Mesendoderm (in vitro differentiated cells): ENCODE measurements at places on chromosomes 16 and 17.

- no peak overlapping the region for H3K4me3 ChIP-seq
- no peaks in the 10 kb centered on the region for H3K4me1 ChIP-seq
- H3K27me3 ChIP-seq, result no peaks in the 10 kb centered on the region
- no peak overlapping the region for H3K27ac ChIP-seq
- no peaks in the 10 kb centered on the region for H3K36me3 ChIP-seq
These were observed 15.0 kb upstream of the SCIMP start for GRCh38 chr17:5249615-5250014.

GRCh38 chr17:33977729-33978514, 277.2 kb upstream of the CCL2 start:
- H3K27me3 ChIP-seq, result no peaks in the 10 kb centered on the region
- no peak for DNase-seq
- H3K36me3 ChIP-seq, result no peaks in the 10 kb centered on the region
- H3K4me1 ChIP-seq, result peaks cover under 1% of the 10 kb centered on the region
- H3K4me3 ChIP-seq, result no peak overlapping the region
- no peak overlapping the region for H3K27ac ChIP-seq

GRCh38 chr17:29807520-29808361, 122.3 kb downstream of the SSH2 start:
- no peaks in the 10 kb centered on the region for H3K27me3 ChIP-seq
- H3K4me3 ChIP-seq, result no peak overlapping the region
- H3K4me1 ChIP-seq, result no peaks in the 10 kb centered on the region
- H3K27ac ChIP-seq, result no peak overlapping the region
- DNase-seq, result peak; percentile 61

DNA sequence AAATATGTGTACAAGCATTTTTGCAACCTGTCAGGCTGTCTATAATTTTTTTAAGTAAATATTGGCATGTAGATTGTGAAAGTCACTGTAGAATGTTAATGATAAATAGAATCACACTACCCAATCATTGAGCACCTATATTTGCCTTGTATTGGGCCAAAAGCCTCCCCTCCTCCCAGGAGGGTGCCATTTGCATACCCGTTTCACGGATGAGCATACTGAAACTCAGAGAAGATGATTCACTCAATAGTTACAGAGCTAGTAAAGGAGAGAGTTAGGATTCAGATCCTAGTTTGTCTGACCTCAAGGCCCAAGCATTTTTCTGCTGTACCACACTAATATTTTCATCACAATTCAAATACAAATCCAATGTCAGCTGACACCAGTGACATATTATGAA, 299.7 kb upstream of the CDH11 start:
- no peaks in the 10 kb centered on the region for H3K27me3 ChIP-seq
- DNase-seq, result no peak
- no peak overlapping the region for H3K4me3 ChIP-seq

DNA sequence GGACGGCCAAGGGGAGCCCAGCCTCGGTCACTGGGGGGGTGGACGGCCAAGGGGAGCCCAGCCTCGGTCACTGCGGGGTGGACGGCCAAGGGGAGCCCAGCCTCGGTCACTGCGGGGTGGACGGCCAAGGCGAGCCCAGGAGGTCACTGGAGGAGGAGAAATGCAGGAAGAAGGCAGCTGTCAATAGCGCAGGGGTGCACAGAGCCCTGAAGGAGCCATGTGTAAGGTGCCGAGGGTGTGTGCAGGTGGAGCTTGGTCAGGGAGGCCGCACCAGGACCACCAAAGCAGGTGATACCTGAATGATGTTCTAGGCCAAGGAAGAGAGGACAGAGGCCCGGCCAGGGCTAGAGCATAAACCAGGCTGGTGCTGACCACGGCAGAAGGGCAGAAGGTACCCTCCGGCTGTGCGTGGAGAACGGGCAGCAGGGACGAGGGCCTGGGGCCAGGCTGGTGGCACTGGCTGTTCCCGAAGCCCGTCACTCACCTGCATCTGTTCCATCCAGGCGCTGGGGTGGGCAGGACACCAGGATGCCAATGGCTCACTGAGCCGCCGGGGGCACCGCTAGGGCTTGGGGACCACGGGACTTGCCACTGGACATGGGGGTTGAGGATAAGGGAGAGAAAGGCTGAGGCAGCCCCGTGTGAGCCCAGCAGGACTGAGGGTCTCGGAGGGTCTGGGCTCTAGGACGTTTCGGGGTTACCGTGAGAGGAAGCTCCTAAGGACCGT, 5.9 kb upstream of the CCDC57 start:
- no peak overlapping the region for H3K27ac ChIP-seq
- no peak for DNase-seq
- no peaks in the 10 kb centered on the region for H3K36me3 ChIP-seq
- no peaks in the 10 kb centered on the region for H3K4me1 ChIP-seq
- no peaks in the 10 kb centered on the region for H3K27me3 ChIP-seq

DNA sequence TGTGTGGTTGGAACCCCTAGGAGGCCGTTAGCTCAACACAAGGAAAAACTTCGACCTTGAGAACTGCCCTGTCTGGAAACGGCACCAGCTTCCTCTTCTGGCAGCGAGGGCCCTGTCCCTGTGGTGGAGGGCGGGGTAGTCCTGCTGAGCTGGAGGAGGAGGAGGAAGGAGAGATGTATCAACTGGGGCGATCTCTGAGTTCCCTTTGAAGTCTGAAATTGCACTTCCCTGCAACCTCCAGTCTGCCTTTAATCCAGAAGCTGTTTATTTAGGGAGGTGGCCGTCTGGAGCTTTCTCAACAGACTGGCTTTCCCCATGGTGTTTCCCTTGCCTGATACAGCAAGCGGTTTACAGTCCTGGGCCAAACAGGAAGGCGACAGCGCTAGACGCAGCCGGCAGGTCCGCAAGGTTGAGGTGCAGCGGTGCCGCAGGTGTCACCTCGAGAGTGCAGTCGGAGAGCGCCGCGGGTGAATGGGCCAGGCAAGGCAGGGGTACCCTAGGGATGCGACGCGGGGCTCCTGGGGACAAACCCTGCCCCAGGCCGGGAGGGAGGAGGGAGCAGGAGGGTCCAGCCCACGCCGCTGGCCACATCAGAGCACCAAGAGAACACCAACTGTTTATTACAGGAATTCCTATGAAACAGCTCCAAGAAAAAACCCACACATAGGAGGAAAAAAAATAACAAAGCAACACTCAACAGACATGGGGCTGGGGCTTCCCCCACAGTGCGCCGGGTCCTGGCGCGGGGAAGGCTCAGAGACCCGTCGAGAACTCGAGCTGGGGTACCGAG, 11.4 kb upstream of the MRPS23 start:
- H3K36me3 ChIP-seq, result no peaks in the 10 kb centered on the region
- no peaks in the 10 kb centered on the region for H3K27me3 ChIP-seq
- H3K4me3 ChIP-seq, result peak overlapping the region; percentile 6
- peak; percentile 85 for DNase-seq

GRCh38 chr17:12667299-12667958, 1.7 kb downstream of the MYOCD start:
- H3K4me3 ChIP-seq, result no peak overlapping the region
- no peaks in the 10 kb centered on the region for H3K4me1 ChIP-seq
- H3K27me3 ChIP-seq, result no peaks in the 10 kb centered on the region
- H3K36me3 ChIP-seq, result no peaks in the 10 kb centered on the region
- peak; percentile 96 for DNase-seq
- H3K27ac ChIP-seq, result no peak overlapping the region

GRCh38 chr17:34562387-34562786, 17.0 kb upstream of the TMEM132E start:
- DNase-seq, result peak; percentile 55
- H3K27me3 ChIP-seq, result no peaks in the 10 kb centered on the region
- H3K4me3 ChIP-seq, result no peak overlapping the region
- no peaks in the 10 kb centered on the region for H3K4me1 ChIP-seq

DNA sequence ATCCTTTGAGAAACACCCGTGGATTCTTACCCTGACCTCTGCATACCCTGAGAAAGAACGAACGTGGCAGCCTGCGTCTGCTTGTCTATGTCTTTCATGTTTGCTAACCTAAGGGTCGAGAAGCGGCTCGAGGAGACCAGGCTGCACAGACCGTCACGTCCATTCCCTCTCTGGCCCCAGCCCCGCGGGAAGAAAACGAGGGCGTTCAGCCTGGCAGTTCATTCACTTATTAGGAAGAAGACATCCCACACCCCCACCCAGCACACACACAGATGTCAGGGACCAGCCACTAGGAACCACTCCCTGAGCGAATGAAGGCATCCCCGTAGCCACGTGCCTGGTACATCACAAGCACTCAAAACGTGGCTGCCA, 655 bp upstream of the MTHFSD start:
- H3K27me3 ChIP-seq, result no peaks in the 10 kb centered on the region
- no peaks in the 10 kb centered on the region for H3K36me3 ChIP-seq
- no peak overlapping the region for H3K4me3 ChIP-seq
- H3K4me1 ChIP-seq, result no peaks in the 10 kb centered on the region
- DNase-seq, result no peak

GRCh38 chr17:76562734-76563148, 22.9 kb downstream of the PRCD start:
- H3K4me3 ChIP-seq, result no peak overlapping the region
- H3K27ac ChIP-seq, result no peak overlapping the region
- no peaks in the 10 kb centered on the region for H3K27me3 ChIP-seq
- no peak for DNase-seq
- H3K36me3 ChIP-seq, result peaks cover 9% of the 10 kb centered on the region

- H3K27ac ChIP-seq, result no peak overlapping the region
- H3K4me1 ChIP-seq, result no peaks in the 10 kb centered on the region
- no peaks in the 10 kb centered on the region for H3K27me3 ChIP-seq
- no peaks in the 10 kb centered on the region for H3K36me3 ChIP-seq
- no peak for DNase-seq
These were observed 60.5 kb downstream of the ADCY9 start for GRCh38 chr16:4055748-4056147.

GRCh38 chr17:32901743-32902142, 24.8 kb upstream of the MYO1D start:
- no peak overlapping the region for H3K4me3 ChIP-seq
- no peaks in the 10 kb centered on the region for H3K36me3 ChIP-seq
- no peak overlapping the region for H3K27ac ChIP-seq
- H3K27me3 ChIP-seq, result no peaks in the 10 kb centered on the region
- DNase-seq, result no peak

DNA sequence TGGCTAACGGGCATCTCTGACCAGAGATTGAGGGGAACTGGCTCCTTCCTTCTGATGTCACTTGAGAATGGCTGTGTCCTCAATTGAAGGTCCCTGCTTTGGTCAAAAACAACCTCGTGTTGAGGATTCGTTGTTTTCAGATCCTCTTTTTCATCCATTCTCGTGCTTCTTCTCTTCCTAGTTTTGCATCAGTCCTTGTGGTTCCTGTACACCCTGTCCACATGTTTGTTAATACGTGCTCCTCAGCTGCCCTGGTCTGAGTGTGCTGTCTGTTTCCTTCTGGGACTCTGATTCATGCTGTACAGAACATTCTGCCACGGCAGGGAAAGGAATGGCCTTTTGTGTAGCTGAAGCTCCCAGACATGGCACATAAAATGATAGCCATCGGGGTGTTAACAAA, 863.2 kb upstream of the GOT2 start:
- H3K4me3 ChIP-seq, result no peak overlapping the region
- no peaks in the 10 kb centered on the region for H3K36me3 ChIP-seq
- no peak for DNase-seq
- H3K27ac ChIP-seq, result no peak overlapping the region
- no peaks in the 10 kb centered on the region for H3K4me1 ChIP-seq

GRCh38 chr17:16934836-16935235, 37.1 kb downstream of the TNFRSF13B start:
- H3K27ac ChIP-seq, result no peak overlapping the region
- no peaks in the 10 kb centered on the region for H3K27me3 ChIP-seq
- no peaks in the 10 kb centered on the region for H3K36me3 ChIP-seq
- DNase-seq, result no peak

DNA sequence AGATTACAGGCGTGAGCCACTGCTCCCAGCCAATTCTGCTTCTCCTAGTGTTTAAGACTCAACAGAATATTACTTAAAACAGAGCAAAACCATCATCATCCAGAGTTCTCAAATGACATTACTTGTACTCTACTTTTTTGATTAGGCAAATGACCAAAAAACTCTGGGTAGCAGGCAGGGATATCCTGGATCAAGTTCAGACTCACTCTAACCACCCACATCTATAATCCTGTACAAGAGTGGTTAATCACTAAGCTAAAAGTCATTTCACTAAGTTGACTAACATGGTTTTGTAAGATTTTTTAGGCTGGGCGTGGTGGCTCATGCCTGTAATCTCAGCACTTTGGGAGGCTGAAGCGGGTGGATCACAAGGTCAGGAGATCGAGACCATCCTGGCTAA, 6.8 kb downstream of the NAE1 start:
- H3K36me3 ChIP-seq, result peaks cover 8% of the 10 kb centered on the region
- no peak for DNase-seq

DNA sequence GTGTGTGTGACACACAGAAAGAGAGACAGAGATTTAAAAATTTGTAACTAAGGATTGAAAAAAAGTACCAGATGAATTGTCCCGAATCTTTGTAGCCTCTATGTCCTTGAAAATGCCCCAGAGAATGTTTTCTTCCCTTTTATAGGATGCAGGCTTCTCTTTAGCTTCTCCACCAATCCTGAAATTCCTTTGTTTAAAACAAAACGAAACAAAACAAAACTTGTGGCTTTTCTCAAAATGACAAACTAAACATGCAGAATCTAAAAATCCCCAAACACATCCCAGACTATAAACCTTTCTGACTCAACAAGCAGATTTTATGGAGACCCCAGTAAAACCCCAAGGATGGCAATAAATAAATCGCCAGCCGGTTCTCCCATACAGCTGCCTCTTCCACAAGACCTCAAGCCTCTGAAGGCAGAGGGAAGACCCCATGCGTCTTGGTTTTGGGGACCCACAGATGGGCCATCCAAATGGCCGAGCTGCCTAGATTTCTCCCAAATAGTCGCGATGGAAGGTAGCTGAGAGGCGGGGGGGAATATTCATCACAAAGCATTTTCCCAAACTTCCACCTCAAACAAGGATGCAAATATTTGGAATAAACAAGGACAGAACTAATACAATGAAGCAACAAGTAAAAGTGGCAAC, 269.5 kb upstream of the FOXF1 start:
- no peaks in the 10 kb centered on the region for H3K27me3 ChIP-seq
- H3K4me1 ChIP-seq, result no peaks in the 10 kb centered on the region
- no peaks in the 10 kb centered on the region for H3K36me3 ChIP-seq
- H3K4me3 ChIP-seq, result no peak overlapping the region
- no peak for DNase-seq
- no peak overlapping the region for H3K27ac ChIP-seq
